Hematopoietic multipotent progenitor cell (in vitro differentiated cells): ENCODE measurements at places on chromosomes 1 and 21.

DNA sequence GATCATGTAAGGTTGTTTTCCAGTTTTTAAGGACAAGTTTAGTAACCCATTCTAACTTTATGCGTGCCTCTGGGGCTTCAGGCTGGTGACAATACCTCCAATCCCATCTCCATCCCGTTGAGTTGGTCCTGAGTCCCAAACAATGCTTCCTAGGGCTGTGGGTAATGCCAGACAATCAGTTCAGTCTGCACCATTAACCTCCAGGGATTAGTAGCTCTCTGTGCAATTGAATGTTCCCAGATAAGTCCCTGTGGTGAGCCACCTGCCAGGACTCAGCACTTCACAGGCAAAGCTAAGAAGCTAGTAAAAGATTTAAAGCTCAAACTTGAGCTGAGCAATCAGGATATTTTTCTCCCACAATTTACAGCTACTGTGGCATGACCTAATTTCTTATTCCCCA lies 462.2 kb upstream of the PTBP2 start:
- DNase-seq: no peak

GRCh38 chr1:20399196-20399595 lies 86.8 kb downstream of the CAMK2N1 start:
- no peak for DNase-seq

DNA sequence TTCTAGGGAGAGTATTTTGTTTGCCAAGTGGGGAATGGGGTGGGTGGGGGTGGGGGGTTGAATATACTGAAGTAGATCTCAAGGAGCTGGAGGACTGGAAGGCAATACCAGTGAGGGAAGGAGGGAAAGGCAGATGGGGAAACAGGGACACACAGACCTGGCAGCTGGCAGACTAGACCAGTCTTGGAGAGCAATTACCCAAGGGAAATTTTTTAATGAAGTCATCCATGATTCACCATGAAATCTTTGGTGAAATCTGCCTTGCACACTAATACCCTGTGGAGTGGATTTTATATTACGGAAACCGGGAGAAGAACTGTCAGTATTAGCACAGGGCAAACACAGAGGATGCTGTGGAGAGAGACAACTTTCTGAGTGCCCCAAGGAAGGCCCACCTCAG lies 29.7 kb upstream of the MARK1 start:
- no peak for DNase-seq

- no peak for DNase-seq
Observed at GRCh38 chr1:73673971-73674370, 524.0 kb downstream of the LRRIQ3 start.

- DNase-seq: no peak
Observed at GRCh38 chr1:162179121-162179520, 109.6 kb downstream of the NOS1AP start.

DNA sequence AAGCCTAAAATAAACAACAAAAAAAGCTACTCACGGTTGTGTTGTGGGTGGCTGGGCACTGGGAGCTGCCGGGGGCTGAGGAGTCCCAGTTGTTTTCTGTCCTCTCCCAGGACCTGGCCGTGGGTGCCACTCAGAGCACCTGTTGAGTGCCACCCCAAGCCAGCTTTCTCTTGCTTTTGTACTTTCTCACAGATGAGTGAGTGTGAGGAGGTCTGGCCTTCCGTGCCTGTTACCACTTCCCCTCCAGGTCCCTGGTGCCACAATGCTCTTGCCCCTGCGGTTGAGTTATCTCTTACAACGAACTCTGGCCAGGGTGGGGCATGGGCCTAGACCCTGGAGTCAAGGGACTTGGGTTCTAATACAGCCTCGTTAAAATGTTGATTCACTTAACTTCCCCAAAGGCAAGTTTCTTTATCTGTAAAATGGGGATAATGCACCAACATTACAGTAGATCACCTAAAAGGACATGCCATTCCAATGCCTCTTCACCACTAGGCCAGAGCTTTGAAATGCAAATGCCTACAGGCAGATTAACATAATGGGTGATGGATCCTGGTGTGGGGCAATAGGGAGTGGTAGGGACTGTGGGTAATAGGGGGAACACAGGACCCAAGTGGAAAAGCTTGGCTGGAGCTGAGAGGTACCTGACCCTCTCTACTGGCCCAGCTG lies at the start of gene CNR2:
Gene CNR2, minus strand, starts transcription at position 151 of the 669 bp plus-strand sequence. CDS start 37,745 bp downstream, outside the sequence.
- peak; percentile 64 for DNase-seq

GRCh38 chr1:27633298-27633610 lies 1.7 kb downstream of the FGR start:
- DNase-seq: no peak

DNA sequence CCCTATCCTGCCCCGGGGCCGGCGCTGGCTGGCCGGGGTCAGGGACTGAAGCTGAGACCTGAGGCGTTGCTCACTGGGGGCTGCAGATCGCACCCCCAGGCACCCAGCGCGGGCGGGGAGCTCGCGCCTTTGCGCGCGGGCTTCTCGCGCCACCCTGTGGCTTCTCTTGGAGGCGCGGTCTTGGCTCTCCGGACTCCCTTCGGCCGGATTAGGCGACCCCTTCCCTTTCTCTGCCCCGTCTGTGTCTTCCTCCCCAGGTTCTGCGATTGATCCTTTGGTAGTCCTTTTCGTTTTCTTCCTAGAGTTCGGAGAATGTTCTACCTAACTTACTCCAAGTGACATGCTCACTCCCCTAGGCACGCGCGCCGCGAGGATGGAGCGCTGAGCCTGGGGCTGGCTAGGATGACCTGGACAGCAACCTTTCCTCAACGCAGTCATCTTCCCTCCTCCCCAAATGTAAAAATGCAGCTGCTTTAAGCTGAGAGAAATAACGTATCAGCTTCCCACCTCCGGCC lies 495 bp upstream of the NTRK1 start:
- DNase-seq: peak; percentile 50

GRCh38 chr1:213723187-213723586 lies 264.6 kb upstream of the PROX1 start:
- no peak for DNase-seq

GRCh38 chr1:39645411-39646043 lies 6.1 kb upstream of the HEYL start:
- no peak for DNase-seq

GRCh38 chr1:11838349-11839272 lies 9.0 kb downstream of the NPPA start:
- peak; percentile 53 for DNase-seq

- no peak for DNase-seq
Observed at GRCh38 chr1:30023339-30024022, 699.9 kb downstream of the MATN1 start.

DNA sequence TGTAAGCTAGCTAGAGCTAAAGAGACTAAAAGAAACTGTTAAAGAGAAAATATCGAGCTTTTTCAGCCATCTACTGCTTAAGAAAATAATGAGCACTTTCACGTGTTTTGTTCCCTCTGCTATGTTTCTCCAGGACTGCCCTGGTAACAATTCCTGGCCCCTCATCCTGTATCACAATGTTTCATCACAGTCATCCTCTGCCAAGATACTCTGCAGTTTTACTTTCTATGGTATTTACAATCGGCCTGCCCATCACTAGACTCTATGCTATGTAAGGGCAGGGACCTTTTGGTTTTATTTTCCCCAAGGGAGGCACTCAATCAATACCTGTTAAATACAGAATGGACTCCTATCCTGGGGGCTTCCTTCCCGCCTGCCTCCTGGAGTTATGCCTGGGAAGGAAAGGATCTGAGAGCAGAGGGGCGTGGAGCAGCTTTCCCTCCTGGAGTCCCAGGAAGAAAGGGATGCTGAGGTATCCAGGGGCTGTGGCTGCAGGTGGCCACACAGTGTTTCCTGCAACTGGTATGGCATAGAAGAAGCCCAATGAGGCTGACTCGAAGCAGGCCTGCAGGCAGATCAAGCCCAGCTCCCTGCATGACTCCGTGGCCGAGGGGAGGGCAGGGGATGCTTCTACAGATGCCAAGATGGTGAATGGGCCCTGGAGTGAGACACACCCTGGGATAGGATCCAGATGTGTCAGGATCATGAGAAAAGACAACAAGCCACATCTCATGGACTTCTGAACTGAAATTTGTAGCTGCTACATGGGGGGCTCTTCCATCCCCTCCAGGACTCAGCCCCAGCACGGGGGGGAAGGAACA lies 52.9 kb downstream of the MATN1 start:
- no peak for DNase-seq
